Suppressor macrophage treated with lipopolysaccharide for 4 hours (primary cell): ENCODE measurements at places on chromosomes 4 and X.

GRCh38 chrX:129606918-129607317 is 47.8 kb downstream of the APLN start:
- peak; percentile 66 for DNase-seq

GRCh38 chr4:134260126-134260525 is 58.5 kb upstream of the PABPC4L start:
- DNase-seq: no peak

GRCh38 chr4:172830295-172830764 is 338.3 kb upstream of the GALNT7 start:
- DNase-seq: peak; percentile 48

DNA sequence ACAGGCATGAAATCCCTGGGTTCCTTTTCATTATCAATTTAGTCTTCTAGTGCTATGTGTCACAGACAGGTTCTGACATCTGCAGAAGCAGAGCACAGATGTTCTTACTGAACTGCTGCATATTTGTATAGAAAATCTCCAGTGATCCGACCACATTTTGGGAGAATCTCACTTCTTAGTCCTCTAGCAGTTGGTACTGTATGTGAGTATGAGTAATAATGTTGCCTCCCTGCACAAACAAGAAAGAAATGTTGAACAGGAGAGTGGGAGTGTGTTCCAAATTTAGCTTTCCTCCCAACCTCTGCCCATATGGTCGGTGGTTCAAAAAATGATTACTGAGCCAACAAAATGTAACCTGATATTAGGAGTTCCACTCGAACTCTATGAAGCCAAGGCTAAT is 165.3 kb upstream of the GPC4 start:
- no peak for DNase-seq

- DNase-seq: peak; percentile 70
Observed at GRCh38 chrX:68693481-68694434, 46.3 kb downstream of the STARD8 start.

GRCh38 chr4:70680934-70681333 is 7.4 kb upstream of the UTP3 start:
- DNase-seq: no peak

GRCh38 chr4:118114720-118115119 is 80.4 kb downstream of the NDST3 start:
- DNase-seq: no peak

DNA sequence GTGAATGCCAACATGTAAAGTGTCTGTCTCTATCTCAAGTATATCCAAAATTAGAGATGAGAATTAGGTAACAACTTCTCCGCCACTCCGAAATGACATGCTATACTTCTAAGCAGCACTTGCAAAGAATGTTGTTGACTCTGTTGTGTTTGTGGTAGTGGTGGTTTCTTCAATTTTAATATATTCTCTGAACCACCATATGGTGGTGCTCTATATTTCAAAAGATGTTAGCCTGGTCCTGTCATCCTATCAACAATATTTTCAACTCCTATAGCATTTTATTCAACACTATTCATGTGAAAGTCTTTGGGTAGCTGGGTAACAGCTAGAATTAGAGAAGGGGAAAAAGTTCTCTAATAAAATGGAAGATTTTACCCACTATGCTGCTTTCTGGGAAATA is 1622.8 kb upstream of the IGFBP7 start:
- no peak for DNase-seq

GRCh38 chr4:7126981-7127380 is 59.1 kb upstream of the GRPEL1 start:
- no peak for DNase-seq

DNA sequence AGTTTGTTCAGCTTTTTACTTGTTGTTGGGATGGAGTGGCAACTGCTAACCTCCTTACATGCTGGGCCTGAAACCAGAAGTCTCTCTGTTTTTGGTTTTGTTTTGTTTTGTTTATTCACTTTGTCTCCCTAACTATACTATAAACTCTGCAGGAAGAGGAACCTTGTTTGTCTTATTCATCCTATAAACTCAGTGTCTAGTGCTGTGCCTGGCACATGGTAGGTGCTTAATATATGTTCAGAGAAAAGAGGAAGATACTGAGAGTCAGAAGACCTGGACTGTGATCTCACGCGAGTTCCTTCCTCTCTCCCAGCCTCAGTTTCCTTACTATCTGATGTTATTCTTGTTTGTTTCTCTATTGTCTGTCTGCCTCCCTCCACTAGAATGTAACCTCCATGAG is 71.3 kb downstream of the PRPS1 start:
- DNase-seq: peak; percentile 37

DNA sequence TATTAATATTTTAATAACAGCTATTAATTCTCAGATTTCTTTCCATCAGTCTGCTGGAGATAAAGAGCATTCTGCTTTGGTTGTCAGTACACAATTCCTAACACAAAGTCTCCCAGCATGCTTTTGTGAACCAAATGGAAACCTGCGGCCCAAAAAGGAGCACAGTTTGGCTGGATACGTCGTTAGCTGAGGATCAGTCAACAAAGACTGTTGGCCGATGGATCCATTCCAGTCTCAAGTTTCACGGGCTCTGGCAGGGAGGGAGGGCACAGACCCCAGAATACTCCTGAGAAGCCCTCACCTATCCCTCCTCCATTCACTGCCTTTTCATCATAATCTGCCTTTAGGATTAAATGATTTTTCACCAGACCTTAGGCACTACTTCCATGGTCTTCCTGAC is 26.3 kb upstream of the PRSS48 start:
- no peak for DNase-seq
